Progenitor cell of endocrine pancreas (in vitro differentiated cells): ENCODE measurements at places on chromosomes 1 and 21. TPM values are rescaled to one million over a fixed set of nuclear protein-coding genes. Genes with fewer than 3 reads are reported as not detected.

GRCh38 chr21:16912075-16912474 is 600.8 kb upstream of the CXADR start:
- no peak for DNase-seq

Gene HES3
- not detected in 2 replicates for total RNA-seq

Gene TRIM45
- 48.0 and 50.9 TPM in 2 replicates for total RNA-seq

Gene OR6N1
- not detected in 2 replicates for total RNA-seq

DNA sequence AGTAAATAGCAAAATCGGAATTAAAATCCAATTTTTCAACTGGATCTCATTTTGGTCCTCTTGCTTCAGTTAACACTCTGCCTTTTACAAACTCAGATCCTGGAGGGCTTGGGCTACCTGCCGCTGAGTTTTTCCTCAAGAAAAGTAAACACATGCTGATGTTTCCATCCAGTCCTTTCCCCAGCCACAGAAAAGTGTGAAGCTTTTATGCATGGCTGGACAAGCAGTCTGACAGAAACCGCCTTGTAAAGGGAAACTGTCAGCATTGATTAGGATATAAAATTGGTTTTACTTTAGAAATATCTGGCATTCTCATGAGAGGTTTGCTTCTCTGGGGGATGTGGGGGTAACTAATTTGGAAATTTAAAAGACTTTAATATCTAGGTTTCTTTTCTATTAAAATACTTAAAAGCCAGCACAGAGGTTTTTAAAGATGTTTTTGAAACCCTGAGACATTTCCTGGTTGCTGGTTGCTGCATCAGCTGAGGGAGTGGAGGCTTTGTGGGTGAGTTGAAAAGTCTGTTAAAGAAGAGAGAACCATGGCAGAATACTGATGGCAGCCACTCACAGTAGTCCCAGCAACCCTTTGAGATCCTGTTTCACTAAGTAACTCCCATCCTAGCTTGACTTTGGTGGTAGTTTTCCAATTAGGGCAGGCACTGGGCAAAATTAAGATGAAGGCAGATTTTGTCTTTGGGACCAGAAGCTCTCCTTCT is 238.3 kb downstream of the PAPPA2 start:
- DNase-seq, result no peak

Gene SH2D5
- total RNA-seq, result 0.53 and 1.2 TPM in 2 replicates

GRCh38 chr1:201262963-201263608 is 20.2 kb upstream of the PKP1 start:
- no peak for DNase-seq

DNA sequence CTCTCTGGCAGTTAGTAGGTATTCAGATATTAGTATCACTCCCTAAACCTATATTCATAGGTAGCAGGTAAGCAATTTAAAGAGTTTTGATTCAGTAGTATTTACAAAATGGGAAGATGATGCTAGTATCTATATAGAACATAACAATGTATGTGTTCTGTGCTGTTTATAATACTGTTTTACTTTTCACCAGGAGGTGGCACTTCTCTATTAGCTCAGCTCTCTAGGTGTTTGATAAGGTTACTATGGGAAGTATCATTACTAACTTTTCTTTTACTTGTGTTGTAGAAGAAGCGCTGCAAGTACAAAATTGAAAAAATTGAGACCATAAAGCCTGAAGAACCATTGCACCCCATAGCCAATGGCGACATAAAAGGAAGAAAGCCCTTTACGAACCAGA is 49.4 kb upstream of the FASLG start:
- DNase-seq, result no peak

Gene FGR
- not detected in 2 replicates for total RNA-seq

Gene LAPTM5
- total RNA-seq, result 0.20 TPM in 1 of 2 replicates, not detected in the other

- no peak for DNase-seq
These were observed 83.8 kb downstream of the EVI5 start for GRCh38 chr1:92701147-92701546.
